ENCODE measurements at places on chromosomes 7 and 10. TPM values are rescaled to one million over a fixed set of nuclear protein-coding genes. Genes with fewer than 3 reads are reported as not detected.

DNA sequence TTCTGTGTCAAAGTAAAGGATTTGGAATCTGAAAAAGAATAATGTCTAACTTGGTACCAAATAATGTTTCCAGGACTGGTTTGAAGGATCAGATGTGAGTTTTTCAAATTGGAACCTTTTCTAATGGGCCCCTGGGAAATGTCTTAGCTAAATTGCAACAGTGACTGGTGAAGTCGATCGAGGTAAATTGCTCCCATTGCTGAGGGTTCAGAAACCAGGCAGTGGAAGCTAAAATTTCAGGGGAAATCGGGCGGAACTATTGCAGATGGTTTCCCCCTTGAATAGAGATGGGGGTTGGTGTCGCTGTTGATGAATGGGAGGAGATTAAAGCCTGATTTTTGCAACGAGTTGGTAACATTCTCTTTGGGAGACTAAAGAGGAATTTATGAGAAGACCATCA lies 112.7 kb downstream of the SND1 start:
- no peak for DNase-seq

DNA sequence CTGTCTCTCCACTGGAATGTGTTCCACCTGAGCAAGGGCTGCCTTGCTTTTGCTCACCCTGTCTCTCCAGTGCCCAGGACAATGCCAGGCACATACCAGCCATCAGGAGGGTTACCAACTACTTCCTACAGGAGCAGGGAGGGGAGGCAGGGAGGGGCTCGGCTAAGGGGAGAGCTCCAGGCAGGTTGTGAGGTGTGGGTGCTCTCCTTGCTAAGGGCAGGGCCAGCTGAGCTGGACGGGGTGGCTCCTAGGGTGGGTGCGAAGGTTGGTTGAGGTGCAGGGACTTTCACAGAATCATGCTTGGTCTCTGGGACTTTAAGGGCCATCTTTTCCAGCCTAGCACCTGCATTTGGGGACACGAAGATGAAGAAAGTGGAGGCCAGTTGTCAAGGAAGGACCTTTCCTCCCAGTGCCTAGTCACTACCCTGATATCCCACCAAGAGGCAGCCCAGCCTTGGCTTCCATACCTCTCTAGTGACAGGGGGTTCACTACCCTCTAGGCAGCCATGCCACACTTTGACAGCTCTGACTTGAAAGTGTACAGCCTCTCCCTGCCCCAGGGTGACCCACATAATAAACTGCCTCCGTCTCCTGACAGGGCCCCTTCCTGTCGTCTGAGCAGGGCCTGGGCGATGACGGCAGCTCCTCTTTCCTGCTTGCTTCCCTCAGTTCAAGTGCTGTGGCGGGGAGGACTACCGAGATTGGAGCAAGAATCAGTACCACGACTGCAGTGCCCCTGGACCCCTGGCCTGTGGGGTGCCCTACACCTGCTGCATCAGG lies 46.5 kb downstream of the TSPAN15 start:
- peak; percentile 42 for DNase-seq

Gene SUGCT
- not detected for total RNA-seq

Gene ARPC1A
- 63.8 TPM for total RNA-seq

Gene FBXL13
- total RNA-seq: not detected
